ENCODE measurements at places on chromosomes 2 and 18.

GRCh38 chr2:147659051-147659450, 185.8 kb upstream of the ACVR2A start:
- DNase-seq, result no peak

DNA sequence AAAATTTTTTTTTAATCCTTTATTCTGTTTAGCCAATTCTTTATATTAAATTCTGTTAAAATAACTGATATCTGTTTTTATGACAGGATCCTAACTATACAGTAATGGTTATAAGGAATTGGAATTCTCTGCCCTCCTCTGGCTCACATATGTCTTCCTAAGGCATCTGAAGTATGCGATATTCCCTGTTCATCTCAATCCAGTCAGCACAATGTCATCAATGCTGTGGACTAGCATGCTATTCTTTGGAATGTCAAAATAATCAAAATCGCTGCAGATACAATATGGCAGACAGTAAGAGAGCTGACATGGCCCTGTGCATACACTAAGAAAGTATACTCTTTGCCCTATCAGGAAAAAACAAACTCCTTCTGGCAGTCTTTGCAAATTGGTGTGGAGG, 107.6 kb downstream of the AP1S3 start:
- DNase-seq, result no peak

DNA sequence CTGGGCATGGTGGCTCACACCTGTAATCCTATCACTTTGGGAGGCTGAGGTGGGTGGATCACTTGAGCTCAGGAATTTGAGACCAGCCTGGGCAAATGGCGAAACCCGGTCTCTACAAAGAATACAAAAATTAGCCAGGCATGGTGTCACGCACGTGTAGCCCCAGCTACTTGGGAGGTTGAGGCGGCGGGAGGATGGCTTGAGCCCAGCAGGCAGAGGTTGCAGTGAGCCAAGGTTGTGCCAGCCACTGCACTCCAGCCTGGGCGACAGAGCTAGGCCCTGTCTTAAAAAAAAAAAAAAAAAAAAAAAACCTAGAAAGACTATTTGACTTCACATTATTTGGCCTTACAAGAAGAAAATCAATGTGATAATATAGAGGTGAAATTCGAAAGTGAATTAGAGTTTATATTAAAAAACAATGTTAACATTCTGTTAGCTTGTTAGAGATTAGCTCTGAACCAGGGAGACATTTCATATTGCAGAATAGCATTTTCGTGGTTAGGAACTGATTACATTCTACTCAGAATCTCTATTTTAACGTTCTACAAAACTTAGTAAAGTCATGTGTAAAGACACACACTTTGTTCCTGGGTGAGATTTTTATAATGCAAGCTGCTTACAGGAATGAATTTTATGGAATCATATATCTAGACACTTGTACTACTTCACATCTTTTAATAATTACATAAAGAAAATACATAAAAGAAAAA, 120.5 kb downstream of the THADA start:
- no peak for DNase-seq

DNA sequence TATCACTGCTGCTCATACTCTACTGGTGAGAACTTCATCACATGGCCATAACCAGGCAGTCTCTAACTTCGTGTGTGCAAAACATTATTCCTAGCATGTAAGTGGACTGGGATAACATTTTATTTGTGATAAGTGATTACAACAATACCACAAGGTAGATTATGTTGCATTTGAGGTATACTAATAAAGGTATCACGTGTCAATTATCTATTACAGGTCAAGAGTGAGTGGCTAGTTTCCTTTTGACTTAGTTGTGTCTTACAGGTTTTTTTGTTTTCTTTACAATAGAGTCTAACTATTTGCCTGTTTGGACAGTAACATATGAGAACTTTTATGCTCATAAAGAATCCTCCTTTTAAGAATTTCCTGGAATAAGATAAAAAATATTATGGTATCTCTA, 67.2 kb upstream of the DSC1 start:
- DNase-seq, result no peak

- no peak for DNase-seq
Observed at GRCh38 chr2:33978471-33978870, 379.4 kb upstream of the FAM98A start.

DNA sequence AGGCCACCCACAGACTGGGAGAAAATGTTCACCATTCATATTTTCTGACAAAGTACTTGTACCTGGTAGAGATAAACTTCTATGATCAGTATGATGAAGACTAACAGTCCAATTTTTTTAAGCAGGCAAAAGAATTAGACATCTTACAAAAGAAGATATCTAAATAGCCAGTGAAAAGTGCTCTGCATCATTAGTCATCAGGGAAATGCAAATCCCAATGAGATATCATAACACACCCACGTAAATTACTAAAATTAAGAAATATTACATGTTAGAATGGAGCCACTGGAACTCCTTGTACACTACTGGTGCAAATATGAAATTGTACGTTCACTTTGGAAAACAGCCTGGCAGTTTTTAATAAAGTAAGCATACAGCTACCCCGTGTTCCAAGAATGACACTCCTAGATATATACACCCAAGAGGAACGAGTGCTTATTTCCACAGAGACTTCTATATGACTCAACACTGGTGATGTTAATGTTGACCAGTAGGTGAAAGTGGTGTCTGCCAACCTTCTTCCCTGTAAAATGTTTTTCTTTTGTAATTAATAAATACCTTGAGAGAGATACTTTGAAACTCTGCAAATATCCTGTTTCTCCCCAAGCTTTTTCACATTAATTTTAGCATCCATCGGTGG, 80.3 kb downstream of the NPAS2 start:
- no peak for DNase-seq

DNA sequence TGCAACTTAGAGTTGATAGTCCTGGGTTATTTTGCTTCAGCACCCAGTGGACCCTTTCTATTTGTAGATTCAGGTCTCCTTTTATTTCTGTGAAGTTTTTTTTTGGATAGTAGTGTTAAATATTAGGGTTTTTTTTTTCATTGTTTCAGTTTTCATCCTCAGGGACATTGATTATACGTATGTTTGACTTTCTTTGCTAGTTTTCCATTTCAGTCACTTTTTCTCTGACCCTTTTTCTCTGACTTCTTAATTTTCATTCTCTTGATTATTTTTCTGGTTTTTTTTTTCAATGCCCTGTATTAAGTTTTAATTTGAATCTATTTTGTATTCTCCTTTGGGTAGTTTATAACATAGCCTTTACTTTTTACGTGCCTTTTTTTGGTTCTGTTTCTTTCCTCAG, 79.4 kb downstream of the AGPS start:
- DNase-seq, result no peak

DNA sequence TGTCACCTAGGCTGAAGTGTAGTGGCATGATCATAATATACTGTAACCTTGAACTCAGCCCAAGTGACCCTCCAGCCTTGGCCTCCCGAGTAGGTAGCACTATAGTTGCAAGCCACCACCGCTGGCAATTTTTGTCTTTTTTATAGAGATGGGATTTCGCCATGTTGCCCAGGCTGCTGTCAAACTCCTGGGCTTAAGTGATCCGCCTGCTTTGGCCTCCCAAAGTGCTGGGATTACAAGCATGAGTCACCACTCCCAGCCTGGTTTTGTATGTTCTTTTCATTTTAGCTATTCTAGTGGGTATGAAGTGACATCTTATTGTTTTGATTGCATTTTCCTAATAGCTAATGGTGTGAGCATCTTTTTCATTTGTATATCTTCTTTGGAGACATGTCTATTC, 11.3 kb upstream of the EXOC6B start:
- no peak for DNase-seq

- DNase-seq, result no peak
Observed at GRCh38 chr2:138035608-138036217, 71.4 kb downstream of the HNMT start.

DNA sequence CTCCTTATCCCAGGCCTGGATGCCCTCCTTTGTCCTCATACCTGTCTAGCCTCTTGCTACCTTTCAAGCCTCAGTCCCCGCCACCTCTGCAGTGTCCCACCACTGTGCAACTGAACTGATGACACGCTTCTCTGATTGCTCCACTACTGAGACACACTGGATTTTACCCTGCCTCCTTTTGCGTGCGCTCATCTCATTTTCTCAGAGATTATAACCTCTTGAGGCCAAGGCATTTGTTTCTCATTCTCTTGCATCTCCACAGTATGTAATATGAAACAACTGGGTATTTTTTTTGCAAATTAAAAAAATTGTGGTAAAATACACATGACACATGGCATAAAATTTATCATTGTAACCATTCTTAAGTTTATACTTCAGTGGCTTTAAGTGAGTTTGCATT, 95.4 kb downstream of the PRKCE start:
- DNase-seq, result no peak

Data from KBM-7 (cell line).